HuH-7.5 (cell line): ENCODE measurements at places on chromosomes 7 and 10.

- no peak for DNase-seq
Measured at GRCh38 chr7:18896343-18896975, 221.0 kb downstream of the TWIST1 start.

DNA sequence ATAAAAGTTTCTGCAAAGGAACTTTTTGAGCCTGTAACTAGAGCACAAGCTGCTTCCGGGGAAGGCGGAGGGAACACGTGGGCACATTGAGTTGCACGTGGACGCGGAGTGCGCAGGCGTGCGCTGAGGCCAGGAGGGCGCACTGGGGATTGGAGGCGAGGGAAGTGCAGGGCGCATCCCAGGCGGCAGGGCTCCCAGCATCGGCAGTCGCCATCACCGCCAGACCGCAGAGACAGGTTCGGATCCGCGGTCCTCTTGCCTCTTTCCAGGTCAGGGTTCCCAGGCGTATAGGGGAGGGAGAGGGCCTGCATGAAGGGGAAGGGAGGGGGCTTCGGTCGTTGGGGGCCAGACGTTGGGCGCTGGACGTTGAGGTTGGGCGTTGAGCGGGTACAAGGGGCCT is at the start of gene TDRD1:
TDRD1 (plus strand) TSS at position 206 of the 400 bp plus-strand sequence. CDS start 8,479 bp downstream, outside the sequence.
- no peak for DNase-seq

DNA sequence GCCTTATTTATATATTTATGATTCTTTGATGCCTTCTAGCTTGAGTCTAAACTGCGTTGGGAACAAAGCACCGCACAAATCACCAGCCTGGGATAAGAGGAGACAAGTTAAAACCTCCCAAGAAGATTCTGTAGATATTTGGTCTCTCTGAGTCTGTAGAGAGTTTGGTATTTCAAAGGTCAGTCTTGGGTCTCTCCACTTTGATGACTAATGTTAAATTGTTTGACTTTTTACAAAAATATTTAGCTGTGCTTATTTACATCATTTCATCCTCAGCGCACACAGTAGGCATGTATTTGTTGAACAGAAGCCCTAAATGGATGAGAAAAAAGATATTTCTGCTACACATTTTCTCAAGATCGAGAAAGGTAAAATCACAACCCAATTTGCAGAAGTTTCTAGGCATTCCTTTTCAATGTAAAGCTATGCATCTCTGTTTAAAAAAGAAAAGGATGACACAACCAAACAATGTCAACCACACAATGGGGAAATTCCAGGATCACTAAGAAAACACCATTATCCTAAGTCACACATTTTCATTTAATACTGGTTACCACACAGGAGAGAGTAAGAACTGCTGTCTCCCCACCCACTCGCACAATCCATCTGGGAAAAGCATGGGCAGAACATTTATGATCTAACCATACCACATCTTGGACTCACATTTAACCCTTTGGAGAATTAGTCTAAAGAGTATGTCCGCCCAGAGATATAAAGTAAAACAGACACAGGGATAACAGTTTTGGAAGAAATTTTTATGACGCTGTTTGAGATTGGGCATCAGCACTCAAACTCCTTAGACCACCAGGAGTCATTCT is 4.4 kb downstream of the CDK6 start:
- DNase-seq: no peak

DNA sequence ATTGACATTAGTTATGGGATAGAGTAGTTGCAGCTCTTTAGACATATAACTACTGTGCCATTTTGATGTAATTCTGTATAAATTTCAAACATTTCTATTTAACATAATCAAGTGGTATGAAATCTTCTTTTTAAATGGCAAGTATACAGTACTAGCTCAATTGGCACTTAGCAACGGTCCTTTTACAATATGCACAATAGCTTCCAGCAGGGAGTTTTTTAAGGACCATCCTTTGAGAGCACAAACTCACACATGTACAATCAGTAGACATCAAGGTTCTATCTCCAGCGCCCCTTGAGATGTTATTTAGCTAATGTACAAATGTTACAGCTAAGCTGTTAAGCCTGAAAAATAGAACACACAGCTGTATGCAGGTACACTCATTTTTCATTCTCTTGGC is 480.7 kb downstream of the TFEC start:
- DNase-seq: no peak

DNA sequence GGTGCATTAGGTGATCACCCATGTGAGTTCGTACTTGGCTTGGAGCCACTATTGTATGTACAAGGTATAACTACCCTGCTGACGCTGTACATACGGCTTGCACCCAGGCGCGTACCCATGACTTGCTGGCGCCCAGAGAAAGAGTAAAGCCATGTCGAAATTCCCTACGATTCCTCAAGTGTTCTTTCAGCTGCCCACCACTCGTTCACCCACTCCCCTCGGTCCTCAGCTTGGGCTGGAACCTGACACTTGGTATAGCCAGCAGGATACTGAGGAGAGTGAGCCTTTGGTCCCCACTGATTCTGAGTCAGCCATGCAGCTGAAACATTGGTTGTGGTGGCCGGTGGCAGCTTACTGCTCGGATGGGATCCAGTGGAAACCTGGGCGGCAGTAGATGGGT is 241.5 kb downstream of the CACNA2D1 start:
- DNase-seq: no peak

DNA sequence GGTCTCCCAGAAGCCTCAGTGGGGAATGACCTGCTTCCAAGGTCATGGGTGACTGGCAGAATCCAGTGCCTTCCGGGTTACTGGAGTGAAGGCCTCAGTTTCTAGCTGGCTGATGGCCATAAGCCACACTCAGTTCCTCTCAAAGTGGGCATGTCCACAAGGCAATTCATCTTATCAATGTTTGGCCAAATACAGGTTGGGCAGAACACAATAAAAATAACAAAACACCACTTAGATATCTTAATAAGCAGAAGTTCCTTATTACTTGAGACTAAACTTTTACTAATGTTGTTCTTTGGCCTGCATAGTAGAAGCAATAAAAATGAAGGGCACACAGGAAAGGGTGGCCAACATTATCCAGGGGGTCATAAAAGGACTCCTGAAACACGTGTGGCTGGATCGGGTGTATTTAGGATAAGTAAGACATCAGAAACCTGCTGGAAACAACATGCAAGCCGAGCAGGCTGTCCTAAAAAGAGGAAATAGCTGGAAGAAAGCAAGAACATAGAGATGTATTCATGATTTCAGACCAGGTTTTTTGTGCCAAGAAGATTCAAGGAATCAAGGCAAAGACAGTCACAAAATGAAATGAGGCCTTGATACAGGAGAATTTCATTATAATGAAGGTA is 19.6 kb upstream of the AKR1C2 start:
- DNase-seq: no peak

GRCh38 chr10:77456414-77456813 is 181.2 kb downstream of the KCNMA1 start:
- DNase-seq: no peak

DNA sequence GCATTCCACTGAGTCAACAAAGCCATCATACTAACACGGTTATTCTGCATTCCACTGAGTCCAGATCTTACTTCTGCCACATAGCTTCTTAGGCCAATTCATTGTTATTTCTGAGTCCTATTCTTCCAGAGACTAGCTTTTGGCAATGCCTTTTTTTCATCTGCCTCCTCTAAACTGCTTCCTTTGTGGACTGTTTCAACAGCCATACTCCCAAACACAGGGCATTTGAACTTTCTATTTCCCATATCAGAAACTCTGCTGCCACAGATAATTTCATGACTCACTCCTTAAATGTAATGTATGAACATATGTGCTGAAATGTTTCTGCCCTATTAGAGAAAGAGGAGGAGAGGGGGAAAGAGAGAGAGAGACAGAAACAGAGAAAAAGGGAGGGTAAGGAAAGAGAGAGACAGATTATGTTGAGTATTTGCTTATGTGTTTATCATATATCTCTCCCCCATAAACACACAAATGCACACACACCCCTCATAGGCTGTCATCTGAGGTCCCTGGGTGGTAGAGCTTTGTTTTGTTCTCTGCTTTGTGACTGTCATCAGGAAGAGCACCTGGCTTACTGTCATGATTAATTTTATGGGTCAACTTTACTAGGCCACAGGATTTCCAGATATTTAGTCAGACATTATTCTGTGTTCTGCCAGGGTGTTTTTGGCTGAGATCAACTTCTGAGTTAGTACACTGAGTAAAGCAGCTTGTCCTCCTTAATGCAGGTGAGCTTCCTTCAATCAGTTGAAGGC is 308.0 kb upstream of the KCND2 start:
- DNase-seq: no peak

- DNase-seq: no peak
Measured at GRCh38 chr7:43565786-43566185, 17.1 kb upstream of the STK17A start.

DNA sequence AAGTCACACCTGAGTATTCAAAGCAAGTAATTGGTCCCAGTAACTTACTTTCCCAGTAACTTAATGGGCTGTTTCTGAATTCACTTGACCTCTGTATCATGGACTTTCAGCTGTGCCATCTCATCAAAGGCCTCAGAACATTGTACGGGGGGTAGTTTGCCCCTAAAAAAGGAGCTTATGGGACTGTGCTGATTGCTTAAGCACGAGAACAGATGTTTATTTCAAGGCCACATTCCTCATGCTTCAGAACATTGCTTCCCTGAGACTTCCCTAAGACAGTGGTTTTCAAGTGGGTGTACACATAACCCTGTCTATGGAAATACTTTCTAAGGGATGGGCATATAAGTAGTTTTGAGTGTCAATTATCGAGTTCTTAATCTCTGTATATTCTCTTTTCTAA is 26.8 kb downstream of the CALCR start:
- no peak for DNase-seq

GRCh38 chr10:95739056-95739455 is 16.9 kb upstream of the ENTPD1 start:
- DNase-seq: no peak
